ENCODE measurements at places on chromosomes 2 and 18.

DNA sequence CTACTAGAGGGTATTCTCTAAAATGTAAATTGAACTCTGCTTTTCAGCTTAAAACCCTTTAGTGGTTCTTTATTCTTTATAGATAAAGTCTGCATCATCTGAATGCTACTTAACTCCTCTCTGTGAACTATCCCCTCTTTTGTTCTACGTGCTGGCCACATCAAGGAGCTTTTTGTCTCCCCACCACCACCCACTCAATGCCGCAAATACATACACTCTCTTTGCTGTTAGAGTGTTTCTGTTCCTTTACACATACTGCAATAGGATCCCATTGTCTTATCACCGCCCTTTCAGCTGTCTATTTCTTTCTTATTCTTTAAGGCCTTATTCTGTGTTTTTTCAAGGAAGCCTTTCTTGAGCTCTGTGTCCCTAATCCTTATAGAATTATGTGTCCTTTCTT is 83.3 kb downstream of the EML4 start:
- DNase-seq: no peak

DNA sequence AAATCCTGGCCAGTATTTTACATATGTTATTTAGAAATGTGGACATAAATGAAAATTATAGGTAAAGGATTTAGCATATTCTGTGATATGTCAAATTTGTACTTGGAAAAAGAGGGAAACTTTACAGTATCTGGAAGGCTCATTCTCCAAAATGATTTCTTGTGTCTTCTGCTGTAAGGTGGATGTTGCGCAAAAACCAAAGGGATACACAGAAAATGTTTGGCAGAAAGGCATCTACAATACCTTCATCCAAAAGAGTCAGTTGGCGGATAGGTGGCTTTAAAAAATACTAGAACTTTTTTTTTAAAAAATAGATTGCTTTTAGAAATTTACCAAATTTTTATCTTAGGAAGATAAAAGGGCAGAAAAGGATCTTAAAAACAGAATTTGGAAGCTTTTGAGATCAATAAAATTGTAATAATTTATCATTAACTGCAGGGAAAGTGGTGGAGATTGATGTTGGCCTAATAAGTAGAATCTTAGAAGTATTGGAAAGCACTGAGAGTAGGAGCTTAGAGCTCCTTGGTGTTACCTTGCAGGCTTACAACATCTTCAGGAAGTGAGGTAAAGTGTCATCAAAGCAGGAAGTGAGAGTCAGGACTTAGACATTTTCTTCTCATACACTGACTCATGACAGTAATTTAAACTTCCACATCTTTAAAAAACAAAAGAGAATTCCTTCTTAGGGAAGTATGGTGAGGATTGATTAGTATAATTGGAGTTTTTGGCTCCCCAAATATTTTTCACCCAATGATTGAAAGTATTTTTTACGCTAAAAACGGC is 2.1 kb downstream of the NABP1 start:
- DNase-seq: no peak

DNA sequence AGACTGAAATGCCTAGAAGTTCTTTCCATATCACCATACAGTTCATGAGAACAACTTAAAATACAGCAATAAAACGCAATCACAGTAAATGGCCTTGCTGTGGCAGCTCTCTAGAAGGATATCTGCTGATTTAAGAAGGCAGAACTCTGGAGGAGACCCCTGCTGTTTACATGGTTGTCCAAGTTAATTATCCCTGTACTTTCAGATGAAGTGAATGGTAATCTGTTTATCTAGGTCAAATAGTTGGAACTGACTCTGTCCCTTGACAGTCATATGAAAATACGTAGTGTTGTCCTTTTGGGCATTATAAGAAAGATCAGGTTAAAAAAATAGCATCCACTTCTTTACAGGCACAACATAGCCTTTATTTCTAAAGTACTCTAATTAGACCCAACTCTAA is 115.6 kb downstream of the COLEC12 start:
- DNase-seq: no peak

DNA sequence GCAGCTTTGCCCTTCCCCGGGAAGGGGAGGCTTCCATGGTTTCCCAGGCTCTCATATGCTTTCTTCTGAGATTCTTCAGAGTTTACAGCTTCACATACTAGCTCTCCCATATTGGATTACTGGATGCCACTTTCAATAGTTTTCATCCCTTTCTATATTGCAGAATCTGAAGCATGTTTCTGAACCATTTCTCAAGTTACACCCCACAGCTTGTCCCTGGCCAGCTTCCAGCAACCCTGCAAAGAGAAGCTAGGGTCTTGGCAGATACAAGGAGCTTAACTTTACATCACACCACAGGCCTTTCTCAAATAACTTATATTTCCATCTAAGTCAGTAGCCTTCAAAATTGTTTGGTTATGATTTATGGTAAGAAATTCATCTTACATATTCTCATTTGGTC is 39.6 kb downstream of the LHCGR start:
- DNase-seq: no peak

DNA sequence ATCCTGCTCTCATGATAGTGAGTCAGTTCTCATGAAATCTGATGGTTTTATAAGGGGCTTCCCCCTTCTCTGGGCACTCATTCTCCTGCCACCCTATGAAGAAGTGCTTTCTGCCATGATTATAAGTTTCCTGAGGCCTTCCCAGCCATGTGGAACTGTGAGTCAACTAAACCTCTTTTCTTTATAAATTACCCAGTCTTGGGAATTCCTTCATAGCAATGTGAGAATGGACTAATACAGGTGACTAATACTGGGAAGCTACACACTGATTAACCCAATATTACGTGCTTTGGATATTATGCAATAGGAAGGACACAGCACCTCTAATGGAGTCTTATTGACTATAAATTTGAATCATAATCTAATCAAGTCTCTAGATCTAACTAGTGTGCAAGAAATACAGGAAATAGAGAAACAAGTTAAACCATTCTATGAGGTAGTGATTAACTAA is 107.2 kb upstream of the ETAA1 start:
- DNase-seq: no peak

DNA sequence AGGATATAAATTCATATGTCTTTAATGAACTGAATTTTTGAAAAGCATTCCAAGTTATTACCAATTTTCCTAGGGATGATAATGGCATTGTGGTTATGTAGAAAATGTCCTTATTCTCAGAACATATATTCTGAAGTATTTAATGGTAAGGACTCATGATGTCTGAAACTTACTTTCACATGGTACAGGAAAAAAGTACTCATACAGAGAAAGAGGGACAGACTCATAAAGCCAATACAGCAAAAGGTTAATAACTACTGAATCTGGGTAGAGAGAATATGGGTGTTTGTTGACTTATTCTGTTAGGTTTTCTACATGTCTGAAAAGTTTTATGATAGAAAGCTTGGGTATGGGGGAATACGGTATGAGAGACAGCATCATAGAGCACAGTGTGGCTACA is 84.3 kb upstream of the SERTAD2 start:
- DNase-seq: no peak

DNA sequence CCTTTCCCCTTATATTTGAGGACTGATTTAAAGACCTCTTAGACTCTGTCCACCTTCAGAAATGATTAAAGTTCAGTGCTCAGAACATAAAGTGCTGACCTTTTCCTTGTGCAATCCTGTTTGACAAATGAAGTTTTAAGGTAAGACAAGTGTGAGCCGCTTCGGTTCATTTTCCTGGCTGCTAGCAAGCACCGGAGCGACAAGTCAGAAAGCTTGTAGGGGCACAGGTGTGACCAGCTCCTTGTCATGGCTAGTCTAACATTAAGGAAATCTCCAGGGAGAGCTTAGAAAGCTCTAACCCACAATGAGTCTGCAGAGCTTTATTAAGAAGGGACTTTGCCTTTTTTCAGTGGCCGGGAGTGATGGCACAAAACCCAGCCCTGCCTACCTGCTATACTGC is 2.3 kb upstream of the NCKAP5 start:
- no peak for DNase-seq

DNA sequence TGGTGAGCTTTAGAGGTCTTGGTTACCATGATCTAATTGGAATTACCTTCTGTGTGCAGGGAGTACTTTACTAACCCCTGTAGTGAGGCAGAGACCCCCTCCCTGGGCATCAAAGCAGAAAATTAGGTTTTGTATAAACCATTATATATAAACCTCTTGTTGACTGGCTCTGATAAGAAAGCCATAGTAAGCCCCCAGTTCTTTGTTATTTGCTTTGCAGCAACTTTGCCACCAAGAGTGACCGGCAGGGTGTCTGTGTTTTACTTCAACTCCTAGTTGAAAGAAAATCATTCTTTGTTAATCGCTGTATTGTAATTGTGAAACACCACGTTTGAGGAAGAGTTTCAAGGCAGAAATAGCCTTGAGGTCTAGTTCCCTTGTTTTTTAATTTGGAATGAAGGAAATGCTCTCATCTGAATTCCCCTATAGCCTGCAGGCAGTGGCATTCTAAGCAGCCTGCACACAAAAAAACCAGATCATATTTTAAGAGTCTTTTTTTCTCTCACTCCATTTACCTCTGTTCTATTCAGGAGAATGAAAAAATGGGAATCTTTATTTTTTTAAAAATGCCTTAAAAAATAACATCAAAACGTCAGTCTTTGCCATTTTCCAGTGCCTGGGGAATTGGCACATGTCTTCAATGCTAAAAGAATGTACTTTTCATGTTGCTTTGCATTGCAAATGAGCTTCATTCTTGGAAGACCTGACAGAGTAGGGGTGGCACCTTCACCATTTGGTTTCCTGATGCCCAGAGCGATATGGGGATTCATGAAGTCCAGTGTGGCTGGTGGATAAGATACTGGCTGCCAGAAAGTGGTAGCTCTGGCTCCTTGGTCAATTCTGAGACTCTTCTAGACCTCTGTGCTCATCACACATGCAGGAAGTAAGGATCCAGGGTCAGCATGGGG is 338.1 kb downstream of the SLC4A3 start:
- no peak for DNase-seq

- DNase-seq: no peak
Measured at GRCh38 chr2:235445116-235445515, 48.7 kb upstream of the AGAP1 start.

DNA sequence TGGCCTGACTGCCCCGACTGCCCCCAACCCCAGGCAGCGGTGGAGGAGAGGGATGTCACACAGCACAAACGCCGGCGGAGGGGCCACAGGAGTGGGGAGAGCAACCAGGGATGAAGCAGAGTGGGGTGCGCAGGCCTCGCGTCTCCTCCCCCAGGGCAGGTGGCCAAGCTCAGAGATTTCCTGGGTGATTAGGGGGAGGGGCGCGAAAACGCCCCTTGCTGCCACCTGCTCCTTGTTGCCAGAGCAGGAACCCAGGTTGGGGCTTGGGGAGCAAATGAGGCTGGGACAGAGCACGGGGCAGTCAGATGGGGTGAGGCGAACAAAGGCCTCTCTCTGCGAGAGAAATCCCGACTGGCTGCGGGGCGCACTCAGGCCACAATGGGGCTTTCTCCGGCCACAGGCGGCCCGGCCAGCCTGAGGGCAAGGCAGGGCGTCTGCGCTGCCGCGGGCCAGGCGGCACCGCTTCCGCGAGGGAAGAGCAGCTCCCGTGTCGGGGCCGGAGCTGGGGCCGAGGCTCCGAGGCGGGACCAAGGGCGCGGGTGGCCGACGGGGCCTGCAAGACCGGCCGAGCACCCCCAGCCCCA is 11.5 kb downstream of the TEX44 start:
- DNase-seq: no peak

DNA sequence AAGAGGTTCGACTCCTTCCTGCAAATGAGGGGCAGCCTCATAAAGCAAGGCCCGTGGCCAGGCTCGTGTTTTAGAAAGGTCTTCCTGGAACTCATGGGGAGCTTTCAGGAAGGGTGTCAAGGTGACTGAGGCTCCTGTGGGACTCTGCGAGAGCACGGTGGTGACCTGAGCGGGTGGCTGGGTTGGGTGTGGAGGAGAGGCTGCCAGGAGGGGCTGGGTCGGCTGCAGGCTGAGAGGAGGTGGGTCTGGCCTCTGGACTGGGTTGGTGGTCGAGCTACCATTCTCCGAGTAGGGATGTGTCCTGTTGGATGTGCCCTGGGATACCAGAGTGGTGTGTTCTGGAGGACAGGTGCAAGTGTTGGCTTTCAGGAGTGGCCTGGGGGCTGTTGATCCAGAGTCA is 86.4 kb downstream of the DGKD start:
- DNase-seq: no peak

DNA sequence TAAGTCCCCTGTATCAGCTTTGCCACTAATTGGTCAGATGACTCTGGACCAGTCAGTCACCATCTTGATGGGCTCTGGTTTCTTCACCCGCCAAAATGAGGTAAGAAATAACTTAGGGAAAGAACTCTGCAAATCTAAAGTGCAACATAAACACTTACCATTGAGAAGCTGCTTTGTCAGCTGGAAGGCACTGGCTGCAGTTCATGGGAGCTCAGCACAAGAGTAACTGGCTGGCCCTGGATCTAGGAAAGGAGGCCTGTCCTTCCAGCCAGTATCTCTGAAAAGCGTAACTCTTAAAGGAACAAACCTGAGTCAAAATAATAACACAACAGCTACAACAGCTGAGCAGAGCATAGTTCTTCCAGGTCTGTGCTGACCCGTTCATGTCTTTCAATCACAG is 123.9 kb downstream of the CACNB4 start:
- DNase-seq: no peak

DNA sequence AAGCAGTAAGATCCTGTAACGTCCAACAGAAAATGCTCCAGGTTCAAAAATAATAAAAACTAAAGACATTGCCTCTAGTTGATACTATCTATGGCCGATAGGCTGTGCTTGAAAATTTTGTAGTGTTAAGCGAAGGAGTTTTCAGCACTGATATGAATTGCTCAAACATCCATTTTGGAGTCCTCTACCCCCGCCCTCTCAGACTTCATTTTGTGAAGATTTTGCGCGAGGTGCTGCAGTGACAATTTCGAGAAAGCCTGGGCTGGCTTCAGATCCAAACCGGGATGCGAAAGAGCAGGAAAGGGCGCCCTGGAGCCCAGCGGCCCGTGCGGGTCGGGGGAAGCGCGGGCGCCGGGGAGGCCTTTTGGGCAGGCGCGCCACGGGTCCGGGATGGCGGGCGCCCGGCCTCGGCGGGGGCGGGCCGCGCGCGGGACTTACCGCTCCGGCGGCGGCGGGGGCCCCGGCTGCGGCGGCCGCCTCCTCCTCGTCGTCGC is 1.8 kb downstream of the SP3 start:
- peak; percentile 37 for DNase-seq

DNA sequence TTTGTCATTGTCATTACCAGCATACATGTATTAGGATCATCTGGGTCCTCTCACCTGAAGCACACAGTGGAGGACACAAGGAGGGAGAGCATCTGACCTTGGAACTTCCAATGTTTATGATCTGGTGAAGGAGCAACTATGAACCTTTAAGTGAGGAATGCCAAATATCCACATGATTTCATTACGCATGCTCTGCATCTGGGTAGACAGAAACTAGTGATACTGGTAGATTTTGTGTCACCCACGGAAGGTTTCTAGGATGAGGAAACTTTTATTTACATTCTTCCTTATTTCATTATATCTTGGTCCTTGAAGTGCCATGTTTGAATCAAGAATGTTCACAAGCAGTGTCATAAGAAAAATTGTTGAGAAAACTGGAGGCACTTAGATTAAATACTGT is 32.1 kb downstream of the SPC25 start:
- no peak for DNase-seq
